Choroid plexus epithelial cell (primary cell): ENCODE measurements at places on chromosomes 13 and 19.

GRCh38 chr13:79904581-79904980 lies 423.6 kb downstream of the NDFIP2 start:
- no peak for DNase-seq

GRCh38 chr13:20983386-20983785 lies 78.0 kb downstream of the LATS2 start:
- no peak for DNase-seq

DNA sequence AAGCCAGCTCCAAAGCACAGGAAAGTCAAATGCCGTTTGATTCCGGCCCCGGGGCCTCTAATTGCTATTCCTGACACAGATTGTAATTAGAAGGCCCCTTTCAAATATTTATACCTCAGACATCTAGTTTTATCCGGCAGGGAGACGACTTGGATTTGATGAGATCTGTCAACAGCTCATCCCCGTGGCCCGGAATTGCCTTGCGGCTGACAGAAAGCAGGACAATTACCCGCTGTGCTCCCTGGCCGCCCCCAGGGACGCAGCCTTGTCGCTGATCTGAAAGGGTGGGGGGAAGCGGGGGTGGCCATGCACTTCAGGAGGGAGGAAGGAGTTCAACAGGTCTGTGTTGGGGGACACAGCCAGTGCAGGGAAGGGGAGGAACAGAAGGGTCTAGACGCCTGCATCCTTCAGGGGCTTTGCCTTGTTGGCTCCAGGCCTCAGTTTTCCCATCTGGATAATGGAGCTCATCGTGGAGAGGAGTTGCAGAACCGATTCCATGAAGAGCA lies 1.8 kb upstream of the SHD start:
- DNase-seq = no peak

DNA sequence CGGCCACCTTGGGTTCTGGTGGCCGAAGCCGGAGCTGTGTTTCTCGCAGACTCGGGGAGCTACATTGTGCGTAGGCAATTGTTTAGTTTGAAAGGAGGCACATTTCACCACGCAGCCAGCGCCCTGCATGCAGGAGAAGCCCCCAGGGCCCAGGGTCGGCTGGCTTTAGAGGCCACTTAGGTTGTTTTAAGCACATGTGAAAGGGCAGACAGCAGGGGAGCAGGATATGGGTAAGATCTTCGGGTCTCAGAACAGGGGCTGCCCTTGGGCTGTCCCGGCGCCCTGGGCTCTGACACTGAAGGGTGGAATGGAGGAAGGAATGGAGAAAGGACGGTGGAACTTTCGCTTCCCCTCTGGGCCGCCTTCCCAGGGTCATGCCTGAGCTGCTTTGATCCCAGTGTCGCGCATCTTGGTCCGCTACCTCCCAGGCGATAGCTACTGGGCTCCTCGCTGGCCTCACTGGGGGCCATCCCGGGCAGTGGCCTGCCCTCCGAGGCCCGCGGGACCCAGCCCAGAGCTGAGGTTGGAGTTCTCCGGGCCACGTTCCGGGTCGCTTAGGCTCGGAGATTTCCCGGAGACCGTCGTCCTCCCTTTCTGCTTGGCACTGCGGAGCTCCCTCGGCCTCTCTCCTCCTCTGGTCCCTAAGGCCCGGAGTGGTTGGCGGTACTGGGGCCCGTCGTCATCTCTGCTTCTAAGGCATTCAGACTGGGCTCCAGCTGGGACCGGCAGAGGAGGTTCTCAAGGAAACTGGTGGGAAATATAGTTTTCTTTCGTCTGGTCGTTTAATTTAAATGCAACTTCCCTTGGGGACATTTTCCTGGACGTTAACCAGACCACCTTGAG lies 4.3 kb upstream of the POU4F1 start:
- DNase-seq = no peak

DNA sequence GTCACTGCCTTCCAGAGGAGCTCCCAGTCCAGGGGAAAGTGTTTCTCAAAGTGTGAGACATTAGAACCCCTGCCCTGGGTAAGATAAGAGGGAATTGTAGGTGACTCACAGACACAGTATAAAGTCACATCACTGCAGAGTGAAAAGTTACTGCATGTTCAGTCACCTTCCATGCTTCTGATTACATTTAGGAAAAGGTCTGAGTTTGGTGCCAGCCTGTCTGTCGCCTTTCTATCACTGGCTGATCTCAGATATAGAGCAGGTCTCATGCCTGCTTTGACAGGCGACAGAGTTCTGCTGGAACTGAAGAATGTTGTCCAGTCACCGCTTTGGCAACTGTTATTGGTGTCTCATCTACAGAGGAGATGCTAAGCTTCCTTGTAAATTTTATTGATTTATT lies 1078.6 kb downstream of the UQCRFS1 start:
- no peak for DNase-seq

- peak; percentile 56 for DNase-seq
These were observed 17.0 kb downstream of the RXFP2 start for GRCh38 chr13:31756346-31756745.

DNA sequence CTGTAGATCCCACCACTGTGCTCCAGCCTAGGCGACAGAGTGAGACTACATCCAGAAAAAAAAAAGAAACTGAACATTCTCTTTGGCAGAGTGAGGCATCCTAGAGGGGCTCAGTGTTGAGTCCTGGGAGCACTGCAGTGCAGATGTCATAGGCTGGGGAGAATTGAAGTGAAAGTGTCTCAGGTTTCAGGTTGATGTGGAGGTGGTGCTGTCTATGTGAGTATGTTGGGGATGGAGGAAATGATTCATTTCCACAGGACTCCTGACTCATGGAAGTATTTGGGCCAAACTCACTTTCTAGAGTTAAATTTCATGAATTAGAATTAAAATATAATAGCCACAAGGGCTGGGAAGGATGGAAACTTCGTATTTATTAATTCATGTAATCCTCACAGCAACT lies 134.4 kb upstream of the TSC22D1 start:
- DNase-seq = peak; percentile 94

GRCh38 chr19:13260883-13261653 lies 110.9 kb downstream of the IER2 start:
- peak; percentile 86 for DNase-seq

GRCh38 chr19:30374865-30375552 lies 2.8 kb downstream of the ZNF536 start:
- no peak for DNase-seq

DNA sequence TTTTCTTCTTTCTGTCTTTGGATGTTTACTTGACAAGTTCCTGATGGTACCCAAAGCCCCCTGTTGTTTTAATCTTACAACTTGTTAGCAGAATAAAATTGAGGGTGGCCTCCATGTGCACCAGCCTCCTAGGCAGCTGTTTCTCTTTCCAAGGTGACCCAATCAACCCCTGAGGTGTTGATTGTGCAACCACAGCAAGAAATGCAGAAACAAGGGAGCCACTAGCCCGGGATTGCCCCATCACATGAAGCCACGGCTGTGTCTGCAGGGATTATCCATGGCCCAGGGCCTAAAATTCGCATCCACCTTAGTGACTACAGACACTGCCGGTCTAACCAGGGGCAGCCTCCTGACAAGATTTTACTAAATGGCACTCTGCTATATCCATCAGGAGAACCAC lies 14.4 kb downstream of the CEACAM4 start:
- DNase-seq = no peak

GRCh38 chr13:100542826-100543156 lies 45.8 kb downstream of the GGACT start:
- DNase-seq = peak; percentile 88

DNA sequence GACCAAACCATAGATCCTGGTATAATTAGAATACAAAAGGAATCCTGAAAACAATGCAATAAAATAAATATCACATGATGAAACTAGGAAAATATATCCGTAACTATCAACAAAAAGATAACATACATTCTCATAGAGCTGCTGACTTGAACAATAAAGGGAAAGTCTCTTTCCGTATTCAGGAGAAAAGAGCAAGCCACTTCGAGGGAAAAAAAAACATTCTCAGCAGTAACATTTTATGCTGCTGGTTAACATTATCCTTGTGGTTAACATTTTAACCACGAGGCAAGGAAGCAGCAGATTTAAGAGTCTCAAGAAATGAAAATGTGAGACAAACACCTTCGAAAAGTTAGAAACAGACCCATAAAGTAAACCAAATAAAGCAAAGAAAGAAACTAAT lies 25.8 kb downstream of the NALCN start:
- peak; percentile 64 for DNase-seq

- no peak for DNase-seq
These were observed 211.9 kb downstream of the FGF9 start for GRCh38 chr13:21882766-21883165.

DNA sequence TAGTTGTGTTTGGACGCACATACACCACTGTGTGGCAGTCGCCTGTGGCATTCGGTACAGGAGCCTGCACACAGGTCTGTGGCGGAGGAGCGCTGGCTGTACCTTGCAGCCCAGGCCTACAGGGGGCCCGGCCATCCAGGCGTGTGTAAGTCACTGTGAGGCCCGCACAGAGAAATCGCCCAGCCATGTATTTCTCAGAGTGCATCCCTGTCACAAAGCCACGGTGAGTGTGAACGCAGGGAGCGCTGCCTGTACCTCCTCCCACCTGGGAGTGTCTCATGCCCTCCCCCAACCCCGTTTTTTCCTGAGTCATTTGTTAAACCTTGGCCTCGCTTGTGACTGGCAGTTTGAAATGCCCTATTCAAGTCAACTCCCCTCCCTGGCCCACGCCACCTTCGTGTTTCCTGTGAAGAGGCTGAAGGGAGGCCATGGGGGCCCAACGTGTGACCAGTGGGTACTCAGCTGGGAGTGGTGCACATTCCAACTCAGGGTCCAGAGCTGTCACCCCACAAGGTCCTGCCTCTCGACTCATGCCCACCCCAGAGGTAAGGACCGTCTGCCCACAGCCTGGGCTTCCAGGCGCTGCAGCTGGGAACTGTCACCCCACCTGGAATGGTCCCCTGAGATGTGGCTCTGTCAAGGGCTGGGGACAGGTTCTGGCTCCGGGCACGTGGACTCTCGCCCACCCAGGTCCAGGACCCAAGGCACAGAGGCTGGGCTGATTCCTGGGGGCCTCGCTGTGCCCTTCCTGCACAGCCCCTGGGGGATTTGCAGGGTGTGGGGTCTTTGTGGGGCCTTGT lies 11.6 kb upstream of the RASA3 start:
- no peak for DNase-seq

GRCh38 chr19:7421941-7422744 lies 66.7 kb downstream of the PEX11G start:
- DNase-seq = no peak

DNA sequence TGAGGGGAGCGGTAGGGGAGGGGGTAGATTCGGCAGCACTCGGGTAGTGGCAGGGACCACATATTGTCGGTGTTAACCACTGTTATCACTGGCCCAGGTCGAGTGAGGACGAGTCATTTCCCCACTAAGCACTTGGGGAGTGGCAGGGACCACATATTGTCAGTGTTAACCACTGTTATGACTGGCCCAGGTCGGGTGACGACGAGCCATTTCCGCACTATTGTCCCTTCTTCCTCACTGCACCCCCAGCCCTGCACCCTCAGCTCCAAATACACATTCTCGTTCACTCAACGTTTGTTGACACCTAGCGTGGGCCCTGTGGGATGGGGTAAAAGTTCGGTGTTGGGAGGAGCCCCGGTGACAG lies 467 bp upstream of the CLN5 start:
- DNase-seq = no peak

DNA sequence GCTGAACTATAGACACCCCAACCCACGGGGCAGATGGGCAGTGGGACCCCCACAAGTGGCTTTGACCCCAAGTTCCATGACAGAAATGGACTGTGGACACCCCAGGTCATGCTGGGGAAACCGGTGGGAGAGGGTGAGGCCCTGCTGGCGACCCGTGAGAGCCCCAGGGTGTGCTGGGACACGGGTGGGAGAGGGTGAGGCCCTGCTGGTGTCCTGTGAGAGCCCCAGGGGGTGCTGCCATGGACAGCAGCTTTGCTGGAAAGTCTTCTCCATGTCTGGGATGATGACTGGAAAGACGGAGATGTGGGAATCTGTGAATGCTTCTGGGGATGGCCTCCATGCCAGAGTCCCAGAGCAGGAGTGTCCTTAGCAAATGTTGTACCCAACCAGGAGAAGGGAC lies 148.4 kb downstream of the URI1 start:
- DNase-seq = no peak

DNA sequence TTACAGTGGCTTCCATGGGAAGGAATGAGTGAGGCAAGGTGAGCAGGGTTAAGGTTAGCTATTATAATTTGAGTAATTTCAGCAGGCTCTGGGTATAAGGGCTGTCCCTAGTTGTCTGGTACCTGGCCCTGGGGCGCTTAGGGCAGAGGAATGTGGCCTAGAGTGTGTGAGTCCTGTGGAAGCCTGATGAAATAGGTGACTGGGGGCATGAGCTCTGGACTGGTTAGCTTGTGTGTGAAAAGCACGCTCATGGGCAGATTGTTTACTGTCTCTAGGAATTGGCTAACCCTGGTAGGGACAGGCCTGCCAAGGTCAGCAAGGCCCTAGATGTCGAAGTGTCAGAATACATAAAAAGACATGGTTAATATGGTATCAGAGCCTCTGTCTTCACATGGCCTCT lies 42.5 kb downstream of the SPRYD7 start:
- DNase-seq = no peak

- DNase-seq = peak; percentile 5
These were observed 342.7 kb downstream of the ENOX1 start for GRCh38 chr13:43444081-43444480.

- DNase-seq = no peak
These were observed 23.5 kb downstream of the MTUS2 start for GRCh38 chr13:28843639-28844038.

- DNase-seq = peak; percentile 24
These were observed 2.1 kb upstream of the SIGLEC8 start for GRCh38 chr19:51460164-51460992.

DNA sequence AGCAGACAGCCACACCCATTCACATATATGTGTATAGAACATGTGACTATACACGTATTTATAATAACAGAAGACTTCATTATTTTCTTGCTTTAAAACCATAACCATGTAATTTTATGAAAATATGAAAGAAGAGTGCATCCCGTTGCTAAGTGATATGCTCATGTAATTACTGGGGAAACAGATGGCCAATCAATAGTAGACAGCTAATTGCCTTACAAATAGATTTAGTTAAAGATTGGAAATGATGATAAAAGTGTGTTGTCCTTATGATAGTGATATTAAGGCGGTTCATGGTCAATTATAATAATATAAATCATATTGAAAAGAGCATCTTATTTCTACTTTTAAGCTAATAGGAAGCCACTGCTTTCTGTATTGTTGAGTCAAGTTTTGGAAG lies 95.9 kb downstream of the RFC3 start:
- no peak for DNase-seq

- no peak for DNase-seq
These were observed 2.3 kb upstream of the DOCK6 start for GRCh38 chr19:11264452-11265176.

GRCh38 chr19:33192010-33192409 lies 2.1 kb upstream of the LRP3 start:
- DNase-seq = no peak

DNA sequence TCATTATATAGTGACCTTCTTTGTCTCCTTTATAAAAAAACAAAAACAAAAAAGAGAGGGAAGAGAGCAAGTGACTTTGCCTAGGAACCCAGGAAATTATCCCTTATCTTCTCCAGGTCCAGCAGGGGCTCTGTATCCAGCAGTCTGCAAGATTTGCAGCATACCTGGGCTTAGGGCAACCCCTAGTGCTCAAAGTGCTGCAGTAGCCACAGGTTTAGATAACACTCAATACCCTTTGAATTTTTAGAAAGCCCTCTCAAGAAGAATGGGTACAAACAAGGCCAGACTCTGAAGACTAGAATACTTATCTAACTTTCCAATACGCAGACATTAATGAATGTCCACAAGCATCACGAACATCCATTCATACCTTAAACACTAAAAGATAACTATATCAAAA lies 43.2 kb downstream of the CCNA1 start:
- peak; percentile 55 for DNase-seq

- DNase-seq = no peak
These were observed 1.5 kb downstream of the MAP4K1 start for GRCh38 chr19:38616265-38616664.
